ENCODE measurements at places on chromosomes 2 and 18. TPM values are rescaled to one million over a fixed set of nuclear protein-coding genes. Genes with fewer than 3 reads are reported as not detected.

- H3K4me1 ChIP-seq: no peaks in the 10 kb centered on the region
- no peak overlapping the region for H3K4me3 ChIP-seq
- no peaks in the 10 kb centered on the region for H3K36me3 ChIP-seq
- no peak for DNase-seq
- no peaks in the 10 kb centered on the region for H3K27me3 ChIP-seq
Observed at GRCh38 chr18:47986620-47987387, 56.3 kb upstream of the SMAD2 start.

- H3K27me3 ChIP-seq: no peaks in the 10 kb centered on the region
- no peak overlapping the region for H3K27ac ChIP-seq
- no peaks in the 10 kb centered on the region for H3K4me1 ChIP-seq
- no peak overlapping the region for H3K4me3 ChIP-seq
- no peak for DNase-seq
- no peaks in the 10 kb centered on the region for H3K36me3 ChIP-seq
Observed at GRCh38 chr2:182554950-182555349, 128.1 kb upstream of the PDE1A start.

The CROCC2 gene
- total RNA-seq: not detected

- no peaks in the 10 kb centered on the region for H3K27me3 ChIP-seq
- H3K27ac ChIP-seq: no peak overlapping the region
- H3K4me3 ChIP-seq: no peak overlapping the region
- DNase-seq: peak; percentile 41
Observed at GRCh38 chr18:8468921-8469335, 140.3 kb upstream of the RAB12 start.

- H3K27me3 ChIP-seq: peaks cover 4% of the 10 kb centered on the region
- H3K36me3 ChIP-seq: no peaks in the 10 kb centered on the region
Observed at GRCh38 chr2:149038442-149039212, at the start of gene LYPD6B. TSS of gene LYPD6B (plus strand) at chr2:149038699. CDS start at chr2:149130949, 92,250 bp downstream.

GRCh38 chr2:135745545-135745944 is 3.9 kb downstream of the UBXN4 start:
- no peaks in the 10 kb centered on the region for H3K27me3 ChIP-seq
- DNase-seq: peak; percentile 83
- peak overlapping the region; percentile 71 for H3K27ac ChIP-seq

The GKN2 gene
- not detected for total RNA-seq

The C2orf78 gene
- not detected for total RNA-seq

GRCh38 chr2:43110442-43110871 is 115.9 kb downstream of the ZFP36L2 start:
- no peak overlapping the region for H3K4me3 ChIP-seq
- H3K4me1 ChIP-seq: peaks cover 8% of the 10 kb centered on the region
- DNase-seq: peak; percentile 89
- no peaks in the 10 kb centered on the region for H3K36me3 ChIP-seq
- H3K27me3 ChIP-seq: no peaks in the 10 kb centered on the region
- peak overlapping the region; percentile 32 for H3K27ac ChIP-seq

DNA sequence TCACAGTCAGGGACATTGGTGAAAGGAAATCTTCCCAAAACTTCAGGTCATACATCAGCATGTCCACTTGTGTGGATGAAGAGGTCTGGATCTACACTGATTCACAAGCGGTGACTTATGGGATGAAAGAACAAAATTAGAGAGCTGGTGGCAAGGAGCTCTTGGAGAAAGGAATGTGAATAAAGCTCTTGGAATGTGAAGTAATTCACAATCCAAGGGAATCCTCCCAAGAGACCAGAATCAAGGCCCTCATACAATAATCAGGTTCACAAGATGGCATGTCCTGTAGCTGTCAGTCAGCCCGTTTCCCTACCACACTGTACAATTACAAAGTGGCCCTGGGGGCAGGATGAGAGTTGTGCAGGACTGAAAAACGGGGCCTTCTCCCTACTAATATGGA is 96.2 kb downstream of the MRPS9 start:
- DNase-seq: peak; percentile 39
- no peaks in the 10 kb centered on the region for H3K36me3 ChIP-seq
- no peak overlapping the region for H3K4me3 ChIP-seq
- H3K27me3 ChIP-seq: no peaks in the 10 kb centered on the region

The UGT1A8 gene
- total RNA-seq: not detected

The ARHGAP28 gene
- 15.5 TPM for total RNA-seq
